ENCODE measurements at places on chromosomes 16 and 17. TPM values are rescaled to one million over a fixed set of nuclear protein-coding genes. Genes with fewer than 3 reads are reported as not detected.

- peaks cover 11% of the 10 kb centered on the region for H3K27me3 ChIP-seq
- no peak overlapping the region for H3K4me3 ChIP-seq
- H3K27ac ChIP-seq = no peak overlapping the region
These were observed 30.7 kb downstream of the DNAH2 start for GRCh38 chr17:7748076-7748775.

The TADA2A gene
- 40.6 TPM for total RNA-seq

The SMIM5 gene
- total RNA-seq = not detected

DNA sequence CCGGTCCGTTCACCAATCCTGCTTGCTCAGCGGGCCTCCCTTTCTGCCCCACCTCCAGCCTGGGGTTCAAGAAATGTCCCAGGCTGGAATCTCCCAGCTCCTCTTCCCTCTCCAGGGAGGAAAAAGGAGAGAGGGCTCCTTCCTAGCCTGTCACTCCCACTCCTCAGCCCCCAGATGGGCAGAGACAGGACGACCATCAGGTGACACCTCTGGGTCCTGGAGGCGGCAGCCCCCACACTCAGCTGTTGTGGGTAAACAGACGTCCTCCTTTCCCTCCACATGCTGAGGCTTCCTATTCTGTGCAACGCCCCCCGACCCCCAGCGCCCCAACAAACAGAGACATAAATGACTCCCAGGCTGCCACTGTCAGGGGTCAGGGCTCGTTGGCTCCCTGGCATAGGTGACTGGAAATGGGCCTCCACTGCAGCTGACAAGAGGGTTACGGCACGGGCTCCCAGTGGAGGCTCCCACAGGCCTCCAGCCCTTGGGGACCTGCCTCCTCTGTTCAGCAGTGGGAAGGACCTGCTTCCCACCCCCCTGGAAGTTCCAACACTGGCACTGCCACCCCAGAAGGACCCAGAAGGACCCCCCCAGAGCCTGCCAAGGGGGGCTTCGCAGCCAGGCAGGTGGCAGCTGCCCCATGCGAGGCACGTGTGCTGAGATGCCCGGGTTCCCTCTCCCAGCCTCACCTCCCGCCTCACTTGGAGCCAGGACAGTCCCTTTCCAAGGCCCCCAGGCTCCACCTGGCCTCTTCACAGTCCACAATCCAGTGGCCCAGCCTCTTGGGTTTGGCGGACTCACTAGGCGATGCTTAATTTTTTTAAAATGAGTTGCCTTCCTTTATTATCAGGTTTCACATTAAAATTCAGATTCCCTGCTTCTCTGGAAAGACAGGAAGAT, 232.3 kb downstream of the KATNIP start:
- no peak overlapping the region for H3K27ac ChIP-seq
- no peaks in the 10 kb centered on the region for H3K4me1 ChIP-seq
- no peaks in the 10 kb centered on the region for H3K27me3 ChIP-seq
- H3K36me3 ChIP-seq = no peaks in the 10 kb centered on the region
- no peak for DNase-seq
- no peak overlapping the region for H3K4me3 ChIP-seq

The PIK3R5 gene
- 73.9 TPM for total RNA-seq

- H3K4me3 ChIP-seq = no peak overlapping the region
- DNase-seq = no peak
- no peaks in the 10 kb centered on the region for H3K4me1 ChIP-seq
- H3K36me3 ChIP-seq = no peaks in the 10 kb centered on the region
- H3K27ac ChIP-seq = no peak overlapping the region
- H3K27me3 ChIP-seq = no peaks in the 10 kb centered on the region
These were observed 148.0 kb upstream of the TNRC6C start for GRCh38 chr17:77810536-77810935.

DNA sequence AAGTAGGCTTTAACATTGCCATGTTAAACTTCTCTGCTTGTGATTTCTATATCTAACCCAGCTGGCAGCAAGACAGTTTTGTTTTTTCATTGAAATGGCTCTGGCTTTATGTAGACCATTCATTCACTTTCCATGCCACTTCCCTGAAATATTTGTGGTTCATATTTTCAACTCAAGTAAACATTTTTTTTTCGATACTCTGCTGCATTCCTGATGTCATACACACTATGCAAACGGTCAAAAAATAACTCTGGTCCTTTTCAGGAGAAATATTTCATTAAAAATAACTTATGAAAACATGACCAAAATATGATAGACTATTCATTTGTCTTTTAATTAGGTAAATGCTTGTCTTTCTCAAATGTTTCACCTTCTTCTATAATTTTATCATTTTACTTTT, 116.3 kb downstream of the USP22 start:
- no peak overlapping the region for H3K27ac ChIP-seq
- no peaks in the 10 kb centered on the region for H3K36me3 ChIP-seq
- no peak for DNase-seq
- H3K4me3 ChIP-seq = no peak overlapping the region
- peaks cover 2% of the 10 kb centered on the region for H3K4me1 ChIP-seq
- H3K27me3 ChIP-seq = peaks cover 15% of the 10 kb centered on the region

DNA sequence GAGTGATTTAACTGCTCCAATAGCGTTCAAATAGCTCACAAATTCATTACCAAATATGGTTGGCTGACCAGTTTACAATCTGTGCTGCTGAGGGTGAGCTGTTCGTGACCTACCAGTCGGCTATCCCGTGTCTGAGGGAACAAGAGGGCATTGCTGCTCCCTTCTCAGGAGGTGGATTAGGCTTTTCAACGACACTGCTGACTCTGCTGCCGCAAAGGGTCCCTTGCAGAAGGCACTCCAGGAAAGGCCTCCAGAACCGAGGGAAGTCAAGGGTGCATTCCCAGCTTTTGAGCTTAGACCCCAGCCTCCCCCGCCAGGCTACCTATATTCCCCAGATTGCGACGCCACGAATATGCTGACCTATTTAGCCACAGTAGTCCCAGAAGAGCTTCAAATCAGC, 32.3 kb downstream of the GJC1 start:
- H3K36me3 ChIP-seq = no peaks in the 10 kb centered on the region
- no peak for DNase-seq
- H3K4me1 ChIP-seq = peaks cover 17% of the 10 kb centered on the region
- no peak overlapping the region for H3K27ac ChIP-seq
- H3K4me3 ChIP-seq = no peak overlapping the region
- peaks cover 4% of the 10 kb centered on the region for H3K27me3 ChIP-seq

The FGF11 gene
- 16.6 TPM for total RNA-seq

DNA sequence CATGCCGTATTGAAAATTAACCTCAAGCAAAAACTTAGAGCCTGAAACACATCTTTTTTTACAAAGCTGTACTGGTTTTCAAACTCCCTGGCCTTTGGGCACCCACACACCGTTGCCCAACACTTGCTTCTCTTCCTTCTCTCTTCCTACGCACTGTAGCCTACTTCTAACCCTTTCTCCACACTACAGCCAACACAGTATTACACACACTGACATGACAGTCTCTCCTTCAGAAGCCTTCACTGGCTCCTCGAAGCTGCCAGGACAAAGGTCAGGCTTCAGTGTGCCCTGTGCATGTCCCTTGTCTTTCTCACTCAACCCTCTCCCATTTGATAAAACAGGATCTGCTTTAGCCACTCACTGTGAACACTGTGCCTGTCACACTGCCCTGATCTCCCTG, 8.0 kb downstream of the FANCA start:
- no peak overlapping the region for H3K27ac ChIP-seq
- peaks cover 38% of the 10 kb centered on the region for H3K36me3 ChIP-seq
- H3K4me3 ChIP-seq = no peak overlapping the region
- no peaks in the 10 kb centered on the region for H3K27me3 ChIP-seq

The ABCA6 gene
- 0.08 TPM for total RNA-seq

- peaks cover 16% of the 10 kb centered on the region for H3K36me3 ChIP-seq
- peaks cover 58% of the 10 kb centered on the region for H3K4me1 ChIP-seq
- DNase-seq = no peak
- no peak overlapping the region for H3K4me3 ChIP-seq
- H3K27ac ChIP-seq = no peak overlapping the region
These were observed 181.9 kb downstream of the MSI2 start for GRCh38 chr17:57438066-57438731.

DNA sequence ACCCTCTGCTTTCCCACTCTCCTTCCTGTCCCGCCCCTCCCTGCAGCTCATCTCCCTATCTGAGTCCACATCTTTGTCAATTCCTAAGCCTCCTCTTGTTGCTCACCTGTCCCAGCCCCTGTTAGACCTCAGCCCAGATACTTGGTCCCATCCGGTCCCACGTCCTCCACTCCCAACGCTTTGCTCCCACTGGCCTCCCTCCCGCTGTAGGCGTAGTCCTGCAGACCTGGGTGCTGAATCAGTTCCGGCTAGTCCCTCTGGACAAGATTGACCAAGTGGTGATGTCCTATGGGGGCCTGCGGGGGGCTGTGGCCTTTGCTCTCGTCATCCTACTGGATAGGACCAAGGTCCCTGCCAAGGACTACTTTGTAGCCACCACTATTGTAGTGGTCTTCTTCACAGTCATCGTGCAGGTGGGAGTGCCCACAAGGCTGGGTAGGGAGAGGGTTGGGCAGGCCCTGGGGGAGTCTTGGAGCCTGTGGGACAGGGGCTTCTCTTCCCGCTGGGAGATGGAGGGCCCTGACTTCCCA, 8.0 kb downstream of the SLC9A5 start:
- no peaks in the 10 kb centered on the region for H3K4me1 ChIP-seq
- no peak for DNase-seq

- no peak for DNase-seq
- H3K4me3 ChIP-seq = no peak overlapping the region
- no peaks in the 10 kb centered on the region for H3K27me3 ChIP-seq
These were observed 43.8 kb downstream of the LAT start for GRCh38 chr16:29028457-29029167.

GRCh38 chr17:13107676-13108235, 89.9 kb upstream of the ELAC2 start:
- no peaks in the 10 kb centered on the region for H3K4me1 ChIP-seq
- H3K36me3 ChIP-seq = no peaks in the 10 kb centered on the region
- no peak overlapping the region for H3K4me3 ChIP-seq
- DNase-seq = no peak

GRCh38 chr17:5793899-5794298, 209.6 kb upstream of the NLRP1 start:
- no peaks in the 10 kb centered on the region for H3K36me3 ChIP-seq
- H3K4me1 ChIP-seq = no peaks in the 10 kb centered on the region
- peaks cover 10% of the 10 kb centered on the region for H3K27me3 ChIP-seq
- H3K27ac ChIP-seq = no peak overlapping the region

The TUBB3 gene
- 1.1 TPM for total RNA-seq

DNA sequence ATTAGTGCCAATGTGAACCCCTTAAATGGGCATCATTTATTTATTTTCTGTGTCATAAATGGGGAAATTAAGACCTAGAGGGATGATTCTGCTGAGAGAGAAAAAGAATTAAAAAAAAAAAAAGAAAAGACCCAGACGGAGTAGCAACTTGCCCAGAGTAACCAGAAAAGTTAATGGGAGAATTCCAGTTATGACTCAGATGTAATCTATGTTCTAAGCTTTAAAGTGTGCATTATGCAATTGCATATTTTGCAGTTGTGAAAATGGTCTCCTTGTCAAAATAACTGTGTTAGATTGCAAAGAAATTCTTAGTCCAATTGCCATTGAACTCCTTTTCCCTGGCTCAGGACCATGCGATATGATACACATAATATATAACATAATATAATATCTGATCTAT, 38.6 kb upstream of the TBX2 start:
- H3K4me1 ChIP-seq = no peaks in the 10 kb centered on the region
- H3K4me3 ChIP-seq = no peak overlapping the region
- no peaks in the 10 kb centered on the region for H3K36me3 ChIP-seq
- DNase-seq = no peak
- no peak overlapping the region for H3K27ac ChIP-seq
